A375 (cell line): ENCODE measurements at places on chromosomes 3 and 15. TPM values are rescaled to one million over a fixed set of nuclear protein-coding genes. Genes with fewer than 3 reads are reported as not detected.

Gene HRH1
- 5.1 and 5.7 TPM in 2 replicates for total RNA-seq

Gene FBXL22
- total RNA-seq, result 0.34 TPM in 2 replicates

Gene MESP2
- 0.74 and 0.98 TPM in 2 replicates for total RNA-seq

Gene FILIP1L
- total RNA-seq, result not detected in 2 replicates

Gene CLDN16
- not detected in 2 replicates for total RNA-seq

Gene CLSTN2
- total RNA-seq, result 0.03 TPM in 1 of 2 replicates, not detected in the other

Gene DNAH1
- 6.9 and 8.1 TPM in 2 replicates for total RNA-seq

Gene GP5
- total RNA-seq, result not detected in 2 replicates

Gene BNC1
- 2.3 and 3.1 TPM in 2 replicates for total RNA-seq
